Fibroblast of pulmonary artery (primary cell): ENCODE measurements at places on chromosomes 6 and 20.
A peak's percentile ranks its signal among the peaks of the same experiment; 100 is the strongest.

- DNase-seq, result peak; percentile 26
Observed at GRCh38 chr6:73713426-73714147, 17.6 kb downstream of the CD109 start.

DNA sequence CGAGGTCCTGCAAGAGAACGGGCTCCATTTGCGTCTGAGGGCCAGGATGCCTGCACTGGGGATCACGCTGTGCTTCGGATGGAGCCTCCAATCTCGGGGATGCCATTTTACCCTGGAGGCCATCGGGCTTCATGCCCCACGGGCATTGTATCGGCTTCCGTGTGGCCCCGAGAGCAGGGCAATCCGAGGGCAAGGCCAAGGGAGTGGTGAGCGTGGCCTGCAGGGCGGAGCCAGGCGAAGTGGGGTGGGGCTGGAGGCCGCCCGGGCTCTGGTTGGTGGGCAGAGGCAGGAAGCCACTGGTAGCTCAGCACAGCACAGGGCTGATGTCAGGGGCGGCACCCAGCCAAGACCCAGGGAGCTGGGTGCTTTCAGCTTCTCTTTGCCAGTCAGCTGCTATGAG, 57.5 kb upstream of the BHLHE23 start:
- DNase-seq, result no peak

DNA sequence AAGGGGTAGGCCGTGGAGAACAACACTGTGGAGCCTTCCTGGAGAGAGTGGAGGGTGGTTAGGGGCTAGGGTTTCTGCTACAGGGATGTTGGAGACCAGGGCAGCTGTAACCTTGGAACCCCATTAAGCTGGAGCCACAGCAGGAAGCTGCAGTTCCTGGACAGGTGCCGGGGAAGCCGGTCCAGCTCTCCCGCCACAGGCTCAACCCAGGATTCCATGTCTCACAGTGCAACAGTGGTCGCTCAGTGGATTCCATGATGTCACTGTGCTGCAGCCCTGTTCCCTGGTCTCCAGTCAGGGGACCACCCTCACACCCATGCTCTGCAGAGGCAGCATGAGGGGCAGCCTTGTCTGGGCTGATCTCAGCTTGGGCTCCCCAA, 264.6 kb upstream of the CDYL start:
- no peak for DNase-seq

- no peak for DNase-seq
Observed at GRCh38 chr6:6883011-6883410, 224.8 kb upstream of the RREB1 start.

DNA sequence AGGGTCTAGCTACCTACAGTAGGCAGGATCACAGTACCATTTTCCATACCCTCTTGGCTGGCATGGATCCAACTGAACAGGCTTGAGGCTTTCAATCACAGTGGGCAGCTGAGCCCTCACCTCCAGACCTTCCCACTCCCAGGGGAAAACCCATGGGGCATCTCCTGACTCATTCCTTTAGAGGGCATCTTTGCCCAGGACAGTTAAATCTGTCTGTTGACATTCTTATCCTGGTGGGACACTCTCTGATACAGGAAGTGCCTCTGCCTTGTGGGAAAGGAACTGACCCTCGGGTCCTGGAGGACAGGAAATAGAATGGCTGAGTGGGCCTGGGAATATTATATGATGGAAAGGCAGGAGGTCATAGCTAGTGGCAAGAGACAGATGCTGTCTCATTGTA, 10.2 kb upstream of the EPB41L1 start:
- no peak for DNase-seq

DNA sequence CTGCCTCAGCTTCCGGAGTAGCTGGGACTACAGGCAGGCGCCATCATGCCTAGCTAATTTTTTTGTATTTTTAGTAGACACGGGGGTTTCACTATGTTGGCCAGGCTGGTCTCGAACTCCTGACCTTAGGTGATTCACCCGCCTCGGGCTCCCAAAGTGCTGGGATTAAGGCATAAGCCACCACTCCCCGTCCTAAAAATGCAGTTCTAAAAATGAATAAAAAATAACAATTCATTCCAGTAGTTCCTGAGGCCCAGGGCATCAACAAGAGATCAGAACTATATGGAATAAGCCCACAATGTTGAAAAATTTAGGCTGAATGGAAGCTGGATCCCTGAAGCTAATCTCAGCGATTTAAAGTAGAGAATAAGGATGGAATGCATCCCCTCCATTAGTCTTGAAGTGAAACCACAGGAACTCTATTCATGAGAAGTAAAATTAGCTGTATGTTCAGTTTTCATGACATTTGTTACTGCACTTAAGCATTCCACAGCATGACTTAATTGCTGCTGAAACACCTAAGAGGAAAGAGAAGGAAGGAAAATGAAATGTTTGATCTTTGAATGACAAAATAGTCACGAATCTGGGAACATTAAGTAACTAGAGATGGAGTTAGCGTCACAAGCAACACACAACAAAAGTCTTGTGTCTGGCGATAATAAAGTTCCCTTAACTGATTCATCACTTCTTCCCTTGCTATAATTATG, 80.4 kb upstream of the RIPOR2 start:
- DNase-seq, result no peak

GRCh38 chr6:127980996-127981395, 80.1 kb upstream of the THEMIS start:
- DNase-seq, result no peak

DNA sequence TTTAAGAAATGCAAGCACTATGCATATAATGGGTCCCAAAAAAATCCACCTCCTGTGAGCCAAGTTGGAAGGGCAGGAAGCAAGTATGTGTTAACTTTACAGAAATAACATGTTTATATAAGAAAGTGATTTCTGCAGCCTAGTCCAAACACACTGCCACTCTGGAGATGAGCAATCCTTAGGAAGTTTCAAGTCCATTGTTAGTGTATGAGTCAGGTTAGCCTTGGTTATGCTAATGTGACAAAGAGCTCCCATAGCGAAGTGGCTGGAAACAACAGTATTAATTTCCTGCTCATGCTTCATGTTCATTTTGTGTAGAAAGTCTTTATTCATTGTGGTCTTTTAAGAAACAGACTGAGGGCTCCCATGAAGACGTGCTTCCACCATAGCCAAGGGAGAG, 121.4 kb downstream of the TBXT start:
- peak; percentile 93 for DNase-seq

GRCh38 chr20:35503841-35504561, 25.5 kb downstream of the C20orf173 start:
- DNase-seq, result no peak

- no peak for DNase-seq
Observed at GRCh38 chr20:32896521-32897280, 38.0 kb downstream of the EFCAB8 start.

GRCh38 chr6:76518443-76518842, 446.0 kb upstream of the IMPG1 start:
- DNase-seq, result peak; percentile 7

DNA sequence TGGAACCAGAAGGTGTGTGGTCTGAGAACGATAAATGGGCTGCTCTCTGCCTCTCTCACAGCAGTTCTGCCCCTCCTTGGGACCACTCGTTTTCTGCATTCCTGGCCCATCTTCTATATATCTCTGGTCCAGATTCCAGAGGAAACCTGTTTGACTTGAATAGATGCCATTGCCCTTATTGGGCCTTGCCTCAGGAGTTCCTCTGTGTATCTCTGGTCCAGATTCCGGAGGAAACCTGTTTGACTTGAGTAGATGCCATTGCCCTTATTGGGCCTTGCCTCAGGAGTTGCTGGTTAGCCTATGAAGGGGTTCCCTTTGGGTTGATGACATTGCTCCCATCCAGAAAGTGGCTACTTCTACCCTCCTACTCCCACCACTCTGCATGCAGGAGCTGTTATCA, 189.4 kb downstream of the SLC16A10 start:
- DNase-seq, result no peak

DNA sequence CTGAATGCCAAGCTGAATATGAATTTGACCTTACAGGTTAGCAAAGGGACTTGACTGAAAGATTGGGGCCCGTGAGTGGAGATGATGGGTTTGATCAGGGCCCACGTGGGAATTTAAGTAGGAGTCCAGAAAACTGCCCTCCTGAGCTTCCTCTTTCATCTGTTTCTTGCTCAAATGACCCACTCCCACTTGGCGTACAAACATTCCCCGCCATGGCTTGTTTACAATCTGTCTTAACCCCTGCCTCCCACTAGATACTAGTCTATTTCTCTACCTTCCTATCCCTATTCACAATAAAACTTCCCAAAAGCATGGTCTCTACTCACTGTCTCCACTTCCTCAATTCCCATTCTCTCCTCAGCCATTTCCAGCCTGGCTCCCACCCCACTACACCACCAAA, 9.4 kb downstream of the MMP9 start:
- no peak for DNase-seq

DNA sequence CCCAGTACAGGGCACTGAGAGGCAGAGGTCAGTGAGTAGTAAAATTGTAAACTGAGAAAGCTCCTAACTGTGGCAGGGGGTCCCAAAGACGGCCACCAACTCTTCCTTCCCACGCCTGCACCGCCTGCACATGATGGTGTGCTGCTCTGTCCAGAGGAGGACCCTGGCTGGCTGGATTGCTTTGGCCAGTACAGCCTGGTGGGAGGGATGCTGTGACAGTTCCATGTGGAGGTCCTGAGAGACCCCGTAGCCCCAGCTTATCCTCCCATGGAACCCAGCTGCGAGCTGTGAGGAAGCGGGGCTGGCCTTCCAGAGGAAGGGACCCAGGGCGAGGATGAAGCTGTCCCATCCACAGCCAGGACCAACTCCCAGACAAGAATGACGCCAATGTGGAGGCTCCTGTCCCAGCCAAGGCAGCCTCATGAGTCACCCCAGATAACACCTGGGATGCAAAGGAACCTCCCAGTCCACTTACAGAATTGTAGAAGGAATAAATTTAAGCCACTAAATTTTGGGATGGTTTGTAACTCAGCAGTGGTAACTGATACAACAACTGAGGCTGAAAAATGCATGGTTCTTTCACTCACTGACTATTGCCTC, 2.0 kb upstream of the ACSS1 start:
- DNase-seq, result no peak

- peak; percentile 63 for DNase-seq
Observed at GRCh38 chr6:72865467-72865866, 243.6 kb downstream of the KCNQ5 start.

GRCh38 chr6:119540417-119540816, 190.9 kb upstream of the MAN1A1 start:
- no peak for DNase-seq

DNA sequence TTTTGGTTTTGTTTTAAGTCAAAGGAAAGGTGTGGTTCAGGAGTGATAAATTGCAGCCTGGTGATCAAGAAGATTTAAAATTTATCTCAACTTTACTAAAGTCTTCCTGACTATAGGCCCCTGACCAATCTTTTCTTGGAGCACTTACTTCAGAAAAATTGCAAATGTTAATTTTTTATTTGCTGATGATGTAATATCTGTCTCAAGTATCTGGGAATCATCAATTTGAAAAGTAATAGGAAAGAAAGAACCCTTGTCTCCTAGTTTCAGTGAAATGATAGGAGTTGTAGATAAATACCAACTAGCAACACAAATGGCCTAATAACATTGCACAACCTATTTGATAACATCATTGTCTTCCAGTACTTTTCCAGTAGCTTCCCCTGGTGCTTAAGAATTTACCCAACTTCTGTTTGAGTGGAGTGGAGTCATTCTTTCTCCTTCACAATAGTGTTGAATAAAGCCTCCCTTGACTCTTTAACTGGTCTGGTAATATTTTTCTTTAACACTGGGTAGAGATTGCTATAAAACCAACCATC, 648.3 kb upstream of the ADGRB3 start:
- DNase-seq, result peak; percentile 39

- no peak for DNase-seq
Observed at GRCh38 chr6:22363714-22364239, 66.9 kb upstream of the PRL start.
